Dermis microvascular lymphatic vessel endothelial cell (primary cell): ENCODE measurements at places on chromosomes 16 and 17. TPM values are rescaled to one million over a fixed set of nuclear protein-coding genes. Genes with fewer than 3 reads are reported as not detected.

DNA sequence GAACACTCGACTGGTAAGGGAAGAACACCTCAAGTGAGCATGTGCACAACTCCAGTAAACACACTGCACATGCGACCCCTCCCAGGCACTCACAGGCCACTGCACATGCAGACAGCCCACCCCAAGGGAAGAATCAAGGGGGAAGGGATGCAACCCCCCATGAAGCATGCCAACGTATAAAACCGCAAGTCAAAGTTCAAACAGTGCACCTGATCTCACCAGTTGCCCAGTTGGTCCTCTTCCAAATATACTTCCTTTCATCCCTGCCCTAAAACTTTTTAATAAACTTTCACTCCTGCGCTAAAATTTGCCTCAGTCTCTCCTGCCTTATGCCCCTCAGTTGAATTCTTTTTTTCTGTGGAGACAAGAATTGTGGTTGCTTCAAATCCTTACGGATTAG is 51.0 kb upstream of the TOM1L1 start:
- DNase-seq = no peak

DNA sequence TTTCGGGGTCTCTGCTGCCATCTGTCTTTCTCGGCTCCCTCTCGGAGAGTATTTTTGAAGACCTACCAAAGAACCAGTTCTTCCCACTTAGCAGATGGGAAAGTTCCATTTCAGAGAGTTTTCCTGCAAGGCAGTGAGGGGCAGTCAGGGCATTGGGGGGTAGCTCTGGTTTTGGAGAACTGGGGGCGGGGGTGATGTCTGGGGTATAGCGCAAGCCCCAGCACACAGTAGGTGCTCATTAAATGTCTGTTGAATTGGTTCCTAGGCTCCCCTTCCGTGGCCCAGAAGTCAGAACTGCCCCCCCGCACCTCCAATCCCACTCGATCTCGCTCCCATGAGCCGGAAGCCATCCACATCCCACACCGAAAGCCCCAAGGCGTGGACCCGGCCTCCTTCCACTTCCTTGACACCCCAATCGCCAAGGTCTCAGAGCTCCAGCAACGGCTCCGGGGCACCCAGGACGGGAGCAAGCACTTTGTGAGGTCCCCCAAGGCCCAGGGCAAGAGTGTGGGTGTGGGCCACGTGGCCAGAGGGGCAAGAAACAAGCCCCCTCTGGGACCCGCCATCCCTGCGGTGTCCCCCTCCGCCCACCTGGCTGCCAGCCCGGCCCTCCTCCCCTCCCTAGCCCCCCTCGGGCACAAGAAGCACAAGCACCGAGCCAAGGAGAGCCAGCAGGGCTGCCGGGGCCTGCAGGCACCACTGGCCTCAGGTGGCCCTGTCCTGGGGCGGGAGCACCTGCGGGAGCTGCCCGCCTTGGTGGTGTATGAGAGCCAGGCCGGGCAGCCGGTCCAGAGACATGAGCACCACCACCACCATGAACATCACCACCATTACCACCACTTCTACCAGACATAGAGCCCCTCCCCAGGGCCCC is 47.9 kb downstream of the SNX20 start:
- DNase-seq = no peak

- DNase-seq = peak; percentile 55
Measured at GRCh38 chr17:37642681-37643080, 565 bp downstream of the DDX52 start.

- DNase-seq = no peak
Measured at GRCh38 chr17:82956146-82956725, 116.4 kb upstream of the ZNF750 start.

MCRIP1 gene
- 81.8 and 133 TPM in 2 replicates for total RNA-seq

PLXDC1 gene
- not detected in 2 replicates for total RNA-seq
